CD4-positive, alpha-beta T cell (primary cell): ENCODE measurements at places on chromosomes 12 and 14.

GRCh38 chr14:88829188-88829587 is 4.7 kb downstream of the TTC8 start:
- DNase-seq = no peak

GRCh38 chr12:72790273-72790672 is 518.1 kb downstream of the TRHDE start:
- DNase-seq = no peak

DNA sequence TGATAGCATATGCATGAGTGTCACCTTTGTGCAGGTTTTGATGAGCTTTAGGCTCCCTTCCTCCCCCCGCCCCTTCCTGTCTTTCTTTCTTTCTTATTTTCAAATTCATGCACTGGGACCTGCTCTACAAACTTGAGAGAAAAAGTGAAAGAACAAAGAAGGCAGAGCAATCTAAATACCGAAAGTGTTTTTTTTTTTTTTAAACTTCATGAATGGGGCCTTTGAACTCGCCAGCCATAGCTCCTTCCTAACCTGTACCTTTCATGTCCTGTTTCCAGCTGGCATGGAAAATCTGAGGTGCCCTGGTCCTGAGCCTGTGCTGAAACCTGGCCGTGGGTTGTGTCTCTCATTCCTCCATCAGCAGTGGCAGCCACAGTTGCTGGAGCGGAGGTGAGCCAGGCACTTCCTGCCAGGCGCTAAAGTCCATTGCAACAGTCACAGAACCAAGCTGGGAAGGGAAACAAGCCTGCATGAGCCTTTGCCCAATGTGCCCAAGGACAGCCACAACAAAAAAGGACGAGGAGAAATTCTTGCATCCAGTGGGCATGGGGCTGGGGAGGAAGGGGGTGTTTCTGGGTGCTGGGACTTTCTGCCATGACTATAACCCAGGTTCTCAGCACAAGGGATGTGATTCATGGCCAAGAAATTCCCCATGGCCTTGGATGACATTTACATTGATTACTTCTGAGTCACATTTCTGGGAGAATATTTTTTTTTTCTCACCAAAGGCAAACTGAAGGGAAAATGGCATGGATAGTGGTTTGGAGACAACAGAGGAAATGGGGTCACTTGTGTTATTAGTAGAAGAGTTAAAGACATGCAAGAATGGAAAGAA is 102.7 kb downstream of the TMEM30B start:
- DNase-seq = no peak

- DNase-seq = no peak
Observed at GRCh38 chr12:9731393-9731792, 1.5 kb downstream of the CLECL1 start.
